PC-3 (cell line): ENCODE measurements at places on chromosomes 12 and 14.

GRCh38 chr12:130224613-130225012, 62.3 kb downstream of the FZD10 start:
- no peak overlapping the region for H3K27ac ChIP-seq
- H3K4me3 ChIP-seq = no peak overlapping the region
- H3K4me1 ChIP-seq = no peaks in the 10 kb centered on the region
- no peaks in the 10 kb centered on the region for H3K27me3 ChIP-seq
- DNase-seq = no peak

- H3K27me3 ChIP-seq = no peaks in the 10 kb centered on the region
- peak overlapping the region; percentile 73 for H3K4me3 ChIP-seq
- DNase-seq = no peak
- H3K36me3 ChIP-seq = peaks cover 7% of the 10 kb centered on the region
These were observed 332 bp upstream of the TBC1D30 start for GRCh38 chr12:64824130-64824499.

GRCh38 chr12:59393506-59393905, 202.3 kb upstream of the SLC16A7 start:
- H3K27me3 ChIP-seq = no peaks in the 10 kb centered on the region
- no peaks in the 10 kb centered on the region; the same call in 1 of the 2 replicates for H3K4me1 ChIP-seq
- H3K36me3 ChIP-seq = no peaks in the 10 kb centered on the region
- peak; percentile 58 for DNase-seq

DNA sequence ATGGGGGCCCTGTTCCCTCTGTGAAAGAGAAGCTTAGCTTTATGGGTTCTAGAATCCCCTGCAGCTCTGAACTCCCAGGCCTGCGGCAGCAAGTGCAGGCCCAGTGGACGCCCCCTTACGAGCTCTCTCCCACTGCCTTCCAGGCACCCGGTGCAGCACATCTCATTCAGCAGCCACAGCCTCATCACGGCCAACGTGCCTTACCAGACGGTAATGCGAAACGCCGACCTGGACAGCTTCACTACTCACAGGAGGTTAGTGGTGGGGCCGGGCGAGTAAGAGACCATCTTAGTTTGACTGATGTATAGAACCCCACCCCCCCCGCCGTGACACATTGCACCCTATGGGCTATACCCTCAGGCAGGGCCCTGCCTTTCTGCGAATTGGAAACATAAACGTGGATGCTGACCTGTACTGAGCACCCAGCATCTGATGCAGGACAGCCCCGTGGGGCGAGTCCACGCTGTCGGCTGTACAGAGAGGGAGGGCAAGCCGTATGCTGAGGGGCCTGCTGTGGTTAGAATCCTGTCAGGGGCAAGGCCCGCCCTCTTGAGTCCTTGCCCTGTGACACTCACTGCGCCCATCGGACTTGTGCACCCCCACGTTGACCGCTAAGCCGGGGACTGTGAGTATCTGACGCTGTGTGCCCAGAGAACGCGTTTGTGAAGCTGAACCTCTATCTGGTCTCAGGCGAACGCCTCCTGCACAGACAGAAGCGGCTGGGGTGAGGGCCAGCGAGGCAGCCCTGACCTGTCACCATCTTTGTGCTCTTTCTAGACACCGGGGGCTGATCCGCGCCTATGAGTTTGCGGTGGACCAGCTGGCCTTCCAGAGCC, 71.7 kb downstream of the TESC start:
- H3K27me3 ChIP-seq = no peaks in the 10 kb centered on the region
- no peak for DNase-seq
- H3K4me1 ChIP-seq = no peaks in the 10 kb centered on the region
- peaks cover 17% of the 10 kb centered on the region; the same call in 1 of the 2 replicates for H3K36me3 ChIP-seq

DNA sequence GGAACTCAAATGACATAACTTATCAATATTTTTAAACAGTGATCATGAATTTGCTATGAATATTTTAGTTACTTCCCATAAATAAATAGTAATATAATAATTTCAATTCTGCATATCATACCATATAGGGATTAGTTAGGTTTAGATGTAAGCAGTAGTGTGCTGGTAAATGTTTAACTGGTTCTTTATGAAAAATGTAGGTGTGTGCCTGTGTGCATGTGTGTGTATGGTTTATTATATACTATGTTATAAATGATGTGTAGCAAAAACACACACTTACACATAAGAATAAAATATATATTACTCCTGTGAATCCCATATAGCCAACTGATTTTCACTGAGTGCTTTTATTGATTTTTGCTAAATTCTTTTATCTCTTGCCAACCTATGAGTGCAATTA, 14.0 kb upstream of the BHLHE41 start:
- peaks cover 5% of the 10 kb centered on the region for H3K4me1 ChIP-seq
- no peak overlapping the region for H3K27ac ChIP-seq
- H3K4me3 ChIP-seq = no peak overlapping the region
- no peaks in the 10 kb centered on the region for H3K36me3 ChIP-seq
- no peak for DNase-seq

DNA sequence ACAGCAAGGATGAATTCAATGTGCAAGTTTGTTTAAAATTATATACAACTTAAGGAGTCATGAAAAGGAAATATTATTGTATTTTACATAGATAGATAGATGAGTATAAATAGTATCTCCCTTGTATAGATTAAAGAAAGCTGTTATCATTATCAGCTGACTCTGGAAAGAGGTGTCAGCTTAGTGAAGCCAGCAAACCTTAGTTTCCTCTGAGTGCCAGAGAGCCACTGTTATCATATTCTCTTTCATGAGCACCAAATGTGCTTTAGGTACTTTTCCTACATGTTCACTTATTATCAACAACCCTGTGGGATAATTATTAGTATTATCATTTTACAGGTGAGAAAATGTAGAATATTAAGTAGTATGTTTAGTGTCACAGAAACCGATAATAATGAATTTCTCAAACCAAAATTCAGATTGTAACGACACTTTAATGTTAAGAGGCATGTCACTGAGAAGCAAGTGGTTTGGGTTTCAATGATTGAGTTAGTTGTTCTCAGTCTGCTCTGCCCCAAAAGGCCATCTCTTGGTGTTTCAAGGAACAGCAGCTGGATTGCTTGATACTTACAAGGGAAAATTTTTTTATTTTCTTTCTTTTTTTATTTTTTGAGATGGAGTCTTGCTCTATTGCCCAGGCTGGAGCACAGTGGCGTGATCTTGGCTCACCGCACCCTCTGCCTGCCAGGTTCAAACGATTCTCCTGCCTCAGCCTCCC, 53.7 kb downstream of the PLEKHA5 start:
- no peaks in the 10 kb centered on the region for H3K36me3 ChIP-seq
- H3K4me1 ChIP-seq = no peaks in the 10 kb centered on the region
- no peak overlapping the region for H3K4me3 ChIP-seq
- no peak for DNase-seq
- H3K27ac ChIP-seq = no peak overlapping the region

GRCh38 chr14:87160989-87161388, 832.0 kb downstream of the GALC start:
- H3K4me1 ChIP-seq = no peaks in the 10 kb centered on the region
- H3K36me3 ChIP-seq = no peaks in the 10 kb centered on the region
- H3K4me3 ChIP-seq = no peak overlapping the region
- no peaks in the 10 kb centered on the region for H3K27me3 ChIP-seq

DNA sequence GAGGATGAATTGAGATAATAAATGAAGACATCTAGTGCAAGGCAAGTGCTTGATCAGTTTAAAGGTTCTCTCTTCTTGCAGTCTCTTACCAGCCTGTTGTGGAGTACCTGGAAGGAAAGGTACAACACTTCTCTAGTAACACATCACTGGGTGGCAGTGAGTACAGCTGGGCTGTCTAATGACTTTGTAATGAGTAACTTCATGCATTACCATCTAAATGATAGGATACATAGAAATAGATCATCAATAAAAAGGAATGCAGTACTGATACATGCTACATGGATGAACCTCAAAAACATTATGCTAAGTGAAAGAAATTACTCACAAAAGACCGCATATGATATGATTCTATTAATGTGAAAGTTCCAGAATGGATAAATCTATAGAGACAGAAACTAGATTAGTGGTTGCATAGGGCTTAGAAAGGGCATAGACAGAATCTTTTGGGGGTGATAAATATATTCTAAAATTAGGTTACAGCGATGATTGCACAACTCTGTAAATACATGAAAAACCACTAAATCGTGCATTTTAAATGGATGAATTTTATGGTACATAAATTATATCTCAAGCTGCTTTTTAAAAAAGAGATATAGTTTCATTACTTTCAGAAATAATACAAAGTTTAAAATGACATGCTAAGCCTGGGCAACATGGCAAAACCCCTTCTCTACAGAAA, 224.4 kb downstream of the CHST11 start:
- H3K36me3 ChIP-seq = no peaks in the 10 kb centered on the region
- no peaks in the 10 kb centered on the region for H3K27me3 ChIP-seq
- H3K4me1 ChIP-seq = peaks cover 25% of the 10 kb centered on the region
- no peak for DNase-seq

DNA sequence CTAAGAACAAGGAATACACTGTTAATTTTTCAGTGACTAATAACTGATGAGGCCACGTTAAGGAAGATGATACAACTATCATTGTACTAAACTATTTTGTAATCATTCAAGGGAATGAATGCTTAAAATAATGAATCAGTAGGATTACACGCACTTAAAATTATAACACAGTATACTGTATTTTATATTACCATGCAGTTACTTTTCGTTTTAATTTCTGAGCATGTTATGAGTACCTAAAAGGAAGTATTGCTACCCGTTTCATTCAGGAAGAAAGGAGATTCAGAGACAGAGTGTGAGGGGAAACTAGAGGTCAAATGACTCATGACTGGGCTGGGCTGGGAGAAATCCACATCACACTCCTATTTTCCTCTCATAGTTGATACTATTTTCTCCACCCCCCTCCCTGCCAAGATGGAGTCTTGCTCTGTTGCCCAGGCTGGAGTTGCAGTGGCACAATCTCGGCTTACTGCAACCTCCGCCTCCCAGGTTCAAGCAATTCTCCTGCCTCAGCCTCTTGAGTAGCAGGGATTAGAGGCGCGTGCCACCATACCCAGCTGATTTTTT, 202.0 kb downstream of the PPM1H start:
- H3K36me3 ChIP-seq = no peaks in the 10 kb centered on the region
- H3K27ac ChIP-seq = peak overlapping the region; percentile 66
- H3K4me3 ChIP-seq = no peak overlapping the region

- no peak overlapping the region for H3K4me3 ChIP-seq
- H3K36me3 ChIP-seq = no peaks in the 10 kb centered on the region
- H3K27me3 ChIP-seq = no peaks in the 10 kb centered on the region
- no peaks in the 10 kb centered on the region for H3K4me1 ChIP-seq
- no peak for DNase-seq
These were observed 197.7 kb downstream of the NUBPL start for GRCh38 chr14:31758941-31759340.

- DNase-seq = no peak
- no peaks in the 10 kb centered on the region for H3K27me3 ChIP-seq
- H3K4me1 ChIP-seq = peaks cover 15% of the 10 kb centered on the region
- H3K4me3 ChIP-seq = no peak overlapping the region
- no peaks in the 10 kb centered on the region for H3K36me3 ChIP-seq
These were observed 1.4 kb downstream of the SYNE3 start for GRCh38 chr14:95515080-95515489.

DNA sequence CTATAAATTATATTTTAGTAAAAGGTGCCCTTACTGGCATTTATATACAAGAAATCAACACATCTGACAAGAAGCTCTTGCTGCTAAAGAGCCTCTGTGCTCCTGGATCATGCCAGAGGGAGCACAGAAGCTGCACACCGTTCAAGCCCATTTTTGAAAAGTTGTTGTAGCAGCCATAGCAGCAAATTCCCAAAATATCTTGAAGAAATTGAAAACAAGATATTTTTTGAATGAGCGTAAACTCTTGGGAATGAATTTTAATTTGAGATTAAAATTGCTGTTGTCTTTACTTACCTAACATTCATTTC, 540 bp upstream of the CLEC2D start:
- no peak overlapping the region for H3K4me3 ChIP-seq
- H3K27me3 ChIP-seq = no peaks in the 10 kb centered on the region
- no peak for DNase-seq
- no peaks in the 10 kb centered on the region for H3K36me3 ChIP-seq
- H3K27ac ChIP-seq = no peak overlapping the region
- H3K4me1 ChIP-seq = peaks cover 13% of the 10 kb centered on the region
